GM12865 (cell line): ENCODE measurements at places on chromosomes 4 and X.

GRCh38 chr4:100895556-100896197 lies 377.9 kb upstream of the EMCN start:
- DNase-seq: no peak

DNA sequence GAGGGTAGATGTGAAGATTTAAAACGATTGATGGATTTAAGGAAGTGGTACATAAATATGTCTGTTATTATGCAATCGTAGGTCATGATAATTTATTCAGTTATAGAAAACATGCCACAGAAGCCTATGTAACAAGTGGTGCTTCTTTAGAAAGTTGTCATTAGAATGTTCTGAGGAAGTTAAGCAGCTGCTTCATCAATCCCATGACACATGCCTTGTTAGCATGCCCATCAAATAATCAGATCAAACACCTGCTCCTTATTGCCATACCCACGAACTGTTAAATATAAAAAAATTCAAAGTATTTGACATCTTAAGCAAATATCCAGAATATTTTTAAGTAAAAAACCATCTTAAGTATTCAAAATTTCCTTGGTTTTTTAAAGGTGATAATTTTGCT lies 76.4 kb upstream of the MYOZ2 start:
- DNase-seq: no peak

DNA sequence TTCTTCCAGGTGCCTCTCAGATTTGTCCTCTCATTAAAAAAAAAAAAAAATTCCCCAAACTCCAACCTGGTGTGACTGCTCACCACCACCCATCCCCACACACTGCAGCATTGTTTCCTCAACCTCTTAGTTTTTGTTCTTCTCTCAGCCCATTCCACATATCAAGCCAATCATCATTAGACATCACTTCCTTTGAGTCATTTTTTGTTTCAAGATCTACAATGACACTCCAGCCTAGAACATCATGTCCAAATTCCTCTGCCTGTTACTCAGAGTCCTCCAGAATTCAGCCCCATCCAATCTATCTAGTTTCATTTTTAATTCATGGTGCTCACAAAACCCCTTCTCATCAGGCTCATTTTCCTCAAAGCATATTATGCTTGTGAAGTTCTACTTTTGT lies 262.5 kb upstream of the TEX13A start:
- DNase-seq: no peak

DNA sequence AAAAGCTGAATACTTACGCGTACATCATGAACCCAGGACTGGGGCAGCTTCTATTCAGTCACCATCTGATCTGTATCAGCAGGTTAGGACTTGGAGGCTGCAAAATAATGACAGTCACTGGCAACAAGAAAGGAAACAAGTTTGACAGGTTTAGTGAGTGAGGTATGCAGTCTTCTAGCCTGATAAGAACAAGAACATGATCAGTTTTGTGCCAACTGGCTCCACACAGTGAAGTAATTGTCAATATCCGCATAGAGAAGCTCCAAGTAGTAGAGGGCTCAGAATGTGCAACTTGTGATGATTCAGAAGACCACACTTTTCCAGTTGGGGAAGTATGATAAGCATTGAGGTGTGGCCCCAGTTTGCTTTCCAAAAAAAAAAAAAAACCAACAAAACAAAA lies at the start of gene TMPRSS11F:
TSS of gene TMPRSS11F (minus strand) at position 77 of the 400 bp plus-strand sequence. CDS start at position 28, 49 bp downstream.
- no peak for DNase-seq

- no peak for DNase-seq
Observed at GRCh38 chr4:140136509-140136908, 17.5 kb downstream of the MAML3 start.

- DNase-seq: peak; percentile 29
Observed at GRCh38 chrX:110003167-110004156, 548 bp downstream of the TMEM164 start.

DNA sequence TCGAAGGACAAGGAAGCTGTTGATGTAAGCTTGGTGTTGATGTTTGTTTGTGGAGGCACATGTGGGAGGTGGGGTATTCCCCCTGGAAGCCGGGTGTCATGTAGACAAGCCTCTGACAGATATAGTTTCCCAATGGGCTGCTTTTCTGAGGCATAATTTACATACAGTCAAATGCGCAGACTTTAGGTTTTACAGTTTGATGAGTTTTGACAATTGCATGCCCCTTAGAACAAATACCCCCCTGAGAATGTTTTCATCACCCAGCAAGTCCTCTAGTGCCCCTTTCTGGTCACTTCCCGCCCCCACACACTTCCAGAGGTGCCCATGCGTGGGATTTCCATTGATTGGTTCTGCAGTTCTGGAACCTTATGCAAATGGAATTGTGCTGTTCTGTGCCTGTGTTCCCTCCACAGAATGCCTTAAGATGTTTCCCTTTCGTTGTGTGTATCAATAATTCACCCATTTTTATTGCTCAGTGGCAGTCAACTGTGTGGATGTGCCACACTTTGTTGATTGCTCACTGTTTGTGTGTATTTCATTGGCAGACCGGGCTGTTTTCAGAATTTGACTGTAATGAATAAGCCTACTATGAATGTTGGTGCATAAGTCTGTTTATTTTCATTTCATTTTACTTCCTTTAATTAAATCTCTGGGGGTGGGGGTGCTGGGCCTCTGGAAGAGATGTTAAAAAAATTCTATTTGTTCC lies 8.5 kb downstream of the EVC start:
- DNase-seq: no peak

DNA sequence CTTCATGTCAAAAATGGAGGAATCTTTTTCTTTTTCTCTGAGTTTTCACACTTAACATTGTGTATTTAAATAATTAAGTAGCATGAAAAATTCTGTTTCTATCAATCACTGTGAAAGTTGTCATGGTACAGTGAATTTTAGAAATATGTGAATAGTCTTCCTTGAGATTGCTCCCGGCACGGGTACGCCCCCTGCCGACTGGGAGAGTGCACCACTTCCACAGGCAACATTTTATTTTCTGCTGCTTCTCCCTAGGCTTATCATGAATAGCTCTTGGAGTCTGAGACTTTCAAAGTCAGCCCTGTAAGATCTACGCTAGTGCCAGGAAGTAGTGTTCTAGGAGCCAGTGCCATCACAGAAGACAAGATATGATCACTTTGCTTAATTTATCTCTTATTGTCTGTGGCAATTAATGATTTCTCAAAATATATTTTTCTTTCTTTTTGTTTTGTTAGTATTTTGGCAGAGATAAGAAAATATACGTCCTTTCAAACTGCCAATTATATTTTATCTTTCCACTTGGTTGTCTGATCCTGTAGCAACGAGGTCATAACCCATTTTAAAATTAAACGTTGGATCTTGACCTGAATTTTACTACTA lies 763.8 kb upstream of the AADAT start:
- peak; percentile 74 for DNase-seq

DNA sequence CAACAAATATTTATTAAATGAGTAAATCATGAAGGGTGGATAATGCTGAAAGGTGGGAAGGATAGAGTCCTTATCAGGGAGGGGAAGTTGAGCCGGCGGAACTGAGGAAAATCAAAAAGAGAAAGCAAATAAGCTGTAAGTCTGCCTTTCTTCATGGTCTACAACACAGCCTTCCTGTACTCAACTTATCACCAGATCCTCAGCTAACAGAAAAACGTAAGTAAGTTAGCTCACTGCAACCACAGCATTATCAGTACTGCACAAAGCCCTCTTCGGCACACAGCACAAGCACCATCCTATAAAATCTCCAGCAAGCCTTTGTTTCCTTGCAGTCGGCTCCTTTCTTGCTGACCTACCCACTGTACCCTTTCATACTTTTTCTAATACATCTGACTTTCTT lies 70.3 kb downstream of the CRMP1 start:
- no peak for DNase-seq

- peak; percentile 90 for DNase-seq
Observed at GRCh38 chrX:129779747-129780146, at the start of gene SASH3. TSS of gene SASH3 (plus strand) at chrX:129779949. CDS start at chrX:129780098, 149 bp downstream.

GRCh38 chr4:158809611-158810486 lies 41.0 kb downstream of the FNIP2 start:
- DNase-seq: peak; percentile 63

GRCh38 chr4:27789773-27790172 lies 929.1 kb downstream of the STIM2 start:
- no peak for DNase-seq

DNA sequence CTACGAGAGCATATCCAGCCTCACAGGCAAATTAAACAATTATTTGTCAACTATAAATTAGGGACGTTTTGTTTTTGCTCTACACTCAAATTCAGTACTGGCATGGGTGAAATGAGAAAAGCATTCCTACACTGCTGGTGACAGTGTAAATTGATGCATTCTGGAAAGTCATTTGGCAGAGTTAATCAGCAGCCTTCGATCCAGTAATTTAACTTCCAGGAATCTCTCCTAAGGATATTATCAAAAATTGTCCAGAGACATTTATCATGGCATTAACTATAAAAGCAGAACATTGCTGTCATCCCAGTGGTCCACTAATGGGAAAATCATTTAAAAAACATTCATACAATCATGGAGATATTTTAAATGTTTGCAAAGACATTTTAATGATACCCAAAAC lies 67.5 kb upstream of the MMAA start:
- DNase-seq: no peak

DNA sequence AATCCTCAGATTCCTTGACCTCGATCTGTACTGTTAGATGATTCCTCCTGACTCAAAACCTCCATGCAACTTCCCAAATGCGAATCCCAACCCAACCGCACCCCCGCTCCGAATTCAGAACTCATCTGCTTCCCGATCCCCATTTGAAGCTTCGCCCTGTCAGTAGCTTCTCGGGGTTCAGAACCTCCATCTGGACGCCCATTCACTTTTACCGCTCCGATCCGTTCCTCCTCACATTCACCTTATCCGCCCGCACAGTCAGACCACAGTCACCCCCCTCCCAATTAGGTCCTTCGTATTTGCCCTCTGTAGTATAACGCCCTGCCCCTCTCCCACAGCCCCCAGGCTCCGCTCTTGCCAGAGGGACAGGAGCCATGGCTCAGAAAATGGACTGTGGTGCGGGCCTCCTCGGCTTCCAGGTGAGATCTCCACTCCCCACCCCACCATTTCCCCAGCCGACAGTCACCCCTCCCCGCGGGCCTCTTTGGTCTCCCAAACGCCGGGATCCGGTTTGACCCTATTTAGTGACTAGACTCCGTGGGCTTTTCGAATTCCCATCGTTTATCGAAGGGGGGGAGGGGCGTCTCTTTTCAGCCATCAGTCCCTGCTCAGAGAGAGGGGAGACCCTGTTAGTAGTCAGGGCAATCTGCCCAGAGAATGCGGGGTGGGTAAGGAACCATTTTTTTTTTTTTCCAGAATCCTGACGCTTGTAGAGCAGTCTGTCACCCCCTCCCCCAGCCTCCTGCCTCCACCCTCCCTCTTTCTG lies 691 bp downstream of the MAGED1 start:
- peak; percentile 16 for DNase-seq

GRCh38 chr4:127558489-127559407 lies 74.0 kb upstream of the INTU start:
- no peak for DNase-seq

DNA sequence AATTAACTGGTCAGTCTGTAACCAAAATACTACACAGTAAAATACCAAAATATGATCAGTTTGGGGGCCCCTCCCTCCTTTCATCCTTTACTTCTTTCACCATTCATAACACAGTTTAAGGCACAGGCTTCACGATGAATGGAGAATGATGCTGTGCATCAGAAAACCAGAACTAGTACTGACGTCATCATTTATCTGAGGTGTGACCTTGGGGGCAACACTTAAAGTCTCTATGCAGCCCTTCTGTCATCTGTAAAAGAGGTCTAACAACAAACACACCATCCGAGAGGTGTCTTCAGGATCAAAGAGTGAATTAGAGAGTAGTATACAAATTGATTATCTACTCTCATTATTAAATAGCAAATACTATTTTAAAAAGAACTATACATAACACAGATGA lies 135.4 kb downstream of the SH3KBP1 start:
- DNase-seq: no peak

GRCh38 chr4:68070302-68070701 lies 59.4 kb downstream of the TMPRSS11F start:
- no peak for DNase-seq

- DNase-seq: peak; percentile 75
Observed at GRCh38 chr4:110005461-110006056, 92.9 kb downstream of the EGF start.

GRCh38 chr4:81923140-81923539 lies 450.7 kb downstream of the HNRNPD start:
- DNase-seq: no peak

GRCh38 chr4:64001229-64001898 lies 407.9 kb downstream of the TECRL start:
- DNase-seq: peak; percentile 64

DNA sequence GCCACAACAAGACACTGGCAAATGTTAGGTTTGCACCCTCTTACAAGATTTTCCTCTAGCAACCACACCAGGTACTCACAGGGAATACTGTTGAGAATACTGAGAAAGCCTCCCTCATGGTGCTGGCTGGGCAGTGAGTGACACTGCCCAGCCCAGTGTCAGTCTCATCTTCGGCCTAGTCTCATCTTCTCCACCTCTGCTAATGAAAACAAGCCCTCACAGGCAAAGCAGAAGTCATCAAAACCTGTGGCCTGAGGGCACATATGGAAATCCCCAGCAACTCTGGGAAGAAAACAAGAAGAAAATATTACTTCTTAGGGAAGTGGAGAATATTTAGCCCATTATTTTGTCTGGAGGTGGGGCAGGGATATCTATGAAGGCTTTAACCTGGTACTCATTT lies 7.9 kb upstream of the ADAM29 start:
- no peak for DNase-seq

- no peak for DNase-seq
Observed at GRCh38 chrX:72399816-72400215, 94.1 kb upstream of the CITED1 start.

- DNase-seq: no peak
Observed at GRCh38 chr4:114017120-114017917, 37.9 kb upstream of the ARSJ start.

GRCh38 chrX:119381349-119381944 lies 17.7 kb upstream of the SLC25A43 start:
- DNase-seq: no peak

DNA sequence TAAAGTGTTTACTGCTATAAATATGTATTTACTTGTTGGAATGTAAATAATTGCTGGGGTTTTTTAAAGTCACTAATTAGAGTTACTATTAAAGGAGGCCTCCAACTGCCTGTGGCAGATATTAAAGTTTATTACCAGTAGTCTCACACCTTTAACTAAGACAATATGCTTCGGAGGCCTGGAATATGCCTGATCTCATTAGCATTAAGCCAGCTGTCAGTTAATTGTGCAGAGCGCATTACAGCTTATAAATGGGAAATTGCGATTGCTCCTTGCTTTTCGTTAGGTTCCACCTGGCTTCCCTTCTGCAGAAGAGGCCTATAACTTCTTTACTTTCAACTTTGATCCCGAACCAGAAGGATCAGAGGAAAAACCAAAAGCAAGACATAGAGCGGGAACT lies 41.3 kb downstream of the CC2D2A start:
- no peak for DNase-seq

DNA sequence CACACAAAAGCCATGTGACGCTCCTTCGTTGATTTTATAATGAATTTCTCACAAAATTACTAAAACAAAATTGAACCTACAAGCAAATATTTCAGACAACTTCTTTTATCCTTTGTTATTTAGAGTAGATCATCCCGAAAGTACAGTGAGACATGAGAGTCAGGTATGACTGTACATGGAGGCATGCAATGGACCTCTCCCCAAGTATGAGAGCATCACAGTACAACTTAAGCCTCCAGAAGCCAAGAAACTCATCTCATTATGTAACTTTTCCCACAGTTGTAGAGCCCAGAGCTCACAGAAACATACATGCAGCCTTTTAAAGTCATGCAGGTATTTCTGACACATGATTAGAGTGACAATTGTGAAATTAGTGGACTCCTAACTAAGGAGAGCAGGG lies 167.7 kb downstream of the PAPSS1 start:
- no peak for DNase-seq
